DND-41 (cell line): ENCODE measurements at places on chromosomes 3 and 15.

- no peak for DNase-seq
Measured at GRCh38 chr3:165518346-165518745, 318.9 kb downstream of the BCHE start.

GRCh38 chr3:30162579-30162978, 443.8 kb upstream of the TGFBR2 start:
- DNase-seq, result no peak

DNA sequence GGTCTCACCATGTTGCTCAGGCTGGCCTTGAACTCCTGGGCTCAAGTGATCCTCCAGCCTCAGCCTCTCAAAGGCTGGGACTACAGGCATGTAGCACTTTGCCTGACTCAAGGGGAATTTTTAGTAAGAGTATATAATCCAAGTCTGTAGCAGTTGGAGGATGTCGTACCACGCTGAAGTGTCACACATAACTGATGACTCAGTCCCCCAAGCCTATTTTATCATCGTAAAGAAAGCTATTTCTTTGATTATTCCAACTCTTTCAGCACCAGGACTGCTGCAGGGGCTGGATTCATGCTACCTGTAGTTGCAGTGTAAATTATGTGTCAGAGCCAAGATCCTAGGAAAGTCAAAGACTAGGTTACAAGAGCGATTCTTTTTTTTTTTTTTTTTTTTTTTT, 1.4 kb upstream of the PRKCI start:
- no peak for DNase-seq

DNA sequence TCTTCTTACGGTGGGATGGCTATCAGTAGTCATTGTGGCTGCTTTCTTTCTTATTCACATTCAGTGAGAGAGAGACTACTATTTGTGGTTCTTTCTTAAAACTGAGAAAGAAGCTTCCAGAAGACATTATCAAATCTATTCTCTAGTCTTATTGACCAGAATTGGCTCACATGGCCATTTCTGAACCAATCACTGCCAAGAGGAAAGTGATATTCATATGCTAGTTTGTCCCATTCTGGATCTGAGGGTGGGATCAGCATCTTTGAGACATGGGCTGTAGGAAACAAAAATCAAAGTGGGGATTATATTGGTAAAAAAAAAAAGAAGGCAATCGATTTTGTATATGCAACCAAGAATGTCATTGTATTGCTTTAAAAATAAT, 106.4 kb upstream of the RASGRP1 start:
- DNase-seq, result no peak

DNA sequence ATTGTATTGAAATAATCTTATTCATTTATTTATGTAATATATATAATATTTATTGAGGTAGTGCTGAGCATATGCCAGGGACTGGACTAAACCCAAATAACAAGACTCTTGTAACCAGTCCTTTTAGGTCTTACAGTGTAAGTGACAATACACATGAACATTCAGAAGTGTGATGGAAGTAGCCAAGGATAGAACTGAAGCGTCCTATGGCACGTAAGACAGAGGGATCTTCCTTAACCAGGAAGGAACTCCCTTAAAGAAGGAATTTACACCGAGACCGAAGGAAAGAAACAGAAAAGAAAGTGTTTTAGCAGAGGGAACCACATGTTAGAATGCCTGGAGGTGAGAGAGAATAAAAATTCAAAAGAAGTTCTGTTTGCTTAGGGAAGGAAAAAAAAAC, 23.6 kb upstream of the CLDN1 start:
- no peak for DNase-seq

DNA sequence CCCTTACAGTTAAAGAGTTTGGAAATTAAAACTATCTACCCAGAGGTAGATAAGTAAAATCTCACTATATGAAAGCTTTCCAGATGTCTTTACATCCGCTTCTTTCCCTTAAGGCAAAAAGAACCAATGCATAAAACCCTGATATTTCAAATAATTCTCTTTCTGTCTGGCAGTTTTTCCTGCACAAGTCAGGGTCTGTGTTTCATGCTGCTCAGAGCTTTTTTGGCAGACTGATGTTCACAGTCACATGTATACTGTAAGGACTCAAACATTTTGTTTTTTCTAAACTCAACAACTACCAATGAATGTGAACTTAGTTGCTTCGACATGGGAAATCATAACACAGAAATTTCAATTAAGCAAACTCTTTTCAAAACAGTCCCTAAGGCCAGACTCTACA, 988.4 kb downstream of the EPHA3 start:
- no peak for DNase-seq

- no peak for DNase-seq
Measured at GRCh38 chr15:73753250-73754130, at the start of gene INSYN1. Gene INSYN1 (minus strand): TSS chr15:73753351. CDS start chr15:73751130, 2,221 bp downstream.

DNA sequence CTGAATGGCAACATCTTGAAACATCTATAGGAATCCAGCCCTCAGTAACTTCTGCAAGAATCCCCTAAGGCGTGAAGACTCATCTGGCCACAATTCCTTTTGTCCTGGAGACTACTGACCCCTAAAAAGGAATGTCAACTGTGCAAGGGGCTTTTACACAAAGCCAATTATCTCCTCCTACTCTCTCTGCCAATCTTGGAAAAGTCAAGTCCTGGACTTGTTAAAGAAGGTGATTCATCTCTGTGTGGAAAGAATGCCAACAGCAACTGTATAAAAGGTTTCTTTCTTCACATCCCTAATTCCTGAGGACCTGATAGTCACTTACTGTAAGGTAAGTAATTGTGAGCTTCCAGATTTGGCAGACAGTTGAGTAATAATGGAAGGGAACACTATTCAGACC, 22.3 kb downstream of the THRB start:
- DNase-seq, result no peak

GRCh38 chr3:71210257-71211007, 373.1 kb downstream of the FOXP1 start:
- no peak for DNase-seq

DNA sequence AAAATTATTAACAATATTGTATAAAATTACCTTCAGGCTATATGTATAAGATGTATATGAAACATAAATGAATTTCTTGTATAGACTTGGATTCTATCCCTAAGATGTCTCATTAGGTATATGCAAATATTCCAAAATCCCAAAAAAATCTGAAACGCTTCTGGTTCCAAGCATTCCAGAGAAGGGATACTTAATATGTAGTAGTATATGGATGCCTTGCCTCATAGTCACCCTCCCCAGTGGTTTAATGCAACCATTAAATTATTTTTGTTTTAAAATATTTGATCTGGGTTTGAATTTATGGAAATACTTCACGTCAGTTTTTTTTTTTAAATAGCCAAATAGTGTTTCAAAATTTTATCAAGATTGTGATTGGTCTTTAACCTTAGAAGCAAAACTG, 27.2 kb downstream of the PLCL2 start:
- no peak for DNase-seq
